Gastroesophageal sphincter (tissue), 4 donors: ENCODE measurements at places on chromosomes 2 and 18. TPM values are rescaled to one million over a fixed set of nuclear protein-coding genes. Genes with fewer than 3 reads are reported as not detected.

The UCN gene
- total RNA-seq: 5.0 TPM

The ANKRD62 gene
- not detected for total RNA-seq

- no peak for ATAC-seq
These were observed 239.1 kb downstream of the ICOS start for GRCh38 chr2:204175552-204176271.

GRCh38 chr2:199366406-199366805 lies 91.3 kb downstream of the SATB2 start:
- no peak for ATAC-seq

- ATAC-seq: no peak
These were observed 40.3 kb downstream of the KCNS3 start for GRCh38 chr2:17918789-17919188.

The SERPINB12 gene
- total RNA-seq: not detected

DNA sequence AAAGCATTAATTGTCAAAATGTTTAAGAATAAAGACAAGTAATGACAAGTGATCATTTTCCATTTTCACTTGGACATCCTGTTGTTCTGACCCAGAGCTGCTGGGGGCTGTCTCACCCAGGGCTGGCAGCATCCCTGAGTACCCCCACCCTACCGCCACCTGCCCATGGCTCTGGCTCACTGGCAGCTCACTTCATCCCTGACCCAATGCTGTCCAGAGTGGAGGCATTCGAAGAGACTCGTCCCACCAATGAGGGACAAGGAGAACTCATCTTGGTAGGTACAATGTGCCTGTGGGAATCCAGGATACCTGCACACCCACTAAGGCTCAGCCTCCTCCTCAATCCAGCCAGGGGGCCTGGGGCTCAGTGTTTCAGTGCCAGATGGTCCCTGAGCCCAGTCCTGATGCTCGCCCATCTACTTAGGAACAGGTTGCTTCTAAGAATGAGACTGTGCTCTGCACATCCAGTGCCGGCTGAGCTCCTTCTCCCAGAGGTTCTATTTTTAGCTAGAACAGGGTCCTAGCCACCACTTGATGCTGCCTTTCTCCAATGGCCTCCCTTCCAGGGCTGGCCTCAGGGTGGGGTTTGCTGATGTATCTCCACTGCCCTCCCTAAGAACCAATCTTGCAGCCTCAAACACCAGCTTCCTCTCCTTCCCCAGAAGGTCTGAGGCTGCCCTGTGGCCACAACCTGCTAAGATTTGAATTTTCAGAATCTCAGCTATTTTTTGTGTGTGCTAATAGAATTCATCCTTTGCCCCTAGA lies 53.7 kb downstream of the ADD2 start:
- ATAC-seq: no peak

DNA sequence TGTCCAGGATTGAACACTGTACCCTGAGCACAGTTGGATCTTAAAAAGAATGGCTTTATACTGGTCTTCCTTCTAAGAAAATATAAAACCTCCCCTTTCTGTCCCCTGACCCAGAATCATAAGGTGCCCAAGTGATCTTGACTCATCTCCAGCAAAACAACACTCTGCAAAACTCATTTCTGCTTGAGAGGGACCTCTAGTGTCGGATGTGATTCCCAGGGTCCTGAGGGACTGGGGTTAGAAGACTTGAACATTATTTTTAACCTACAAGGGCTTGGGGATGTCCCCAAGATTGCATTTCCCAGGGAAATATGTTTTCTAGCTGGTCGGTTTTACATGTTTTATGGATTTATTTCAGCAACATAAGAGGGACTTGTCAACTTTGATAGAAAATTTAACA lies 1318.5 kb upstream of the CELF4 start:
- ATAC-seq: no peak

DNA sequence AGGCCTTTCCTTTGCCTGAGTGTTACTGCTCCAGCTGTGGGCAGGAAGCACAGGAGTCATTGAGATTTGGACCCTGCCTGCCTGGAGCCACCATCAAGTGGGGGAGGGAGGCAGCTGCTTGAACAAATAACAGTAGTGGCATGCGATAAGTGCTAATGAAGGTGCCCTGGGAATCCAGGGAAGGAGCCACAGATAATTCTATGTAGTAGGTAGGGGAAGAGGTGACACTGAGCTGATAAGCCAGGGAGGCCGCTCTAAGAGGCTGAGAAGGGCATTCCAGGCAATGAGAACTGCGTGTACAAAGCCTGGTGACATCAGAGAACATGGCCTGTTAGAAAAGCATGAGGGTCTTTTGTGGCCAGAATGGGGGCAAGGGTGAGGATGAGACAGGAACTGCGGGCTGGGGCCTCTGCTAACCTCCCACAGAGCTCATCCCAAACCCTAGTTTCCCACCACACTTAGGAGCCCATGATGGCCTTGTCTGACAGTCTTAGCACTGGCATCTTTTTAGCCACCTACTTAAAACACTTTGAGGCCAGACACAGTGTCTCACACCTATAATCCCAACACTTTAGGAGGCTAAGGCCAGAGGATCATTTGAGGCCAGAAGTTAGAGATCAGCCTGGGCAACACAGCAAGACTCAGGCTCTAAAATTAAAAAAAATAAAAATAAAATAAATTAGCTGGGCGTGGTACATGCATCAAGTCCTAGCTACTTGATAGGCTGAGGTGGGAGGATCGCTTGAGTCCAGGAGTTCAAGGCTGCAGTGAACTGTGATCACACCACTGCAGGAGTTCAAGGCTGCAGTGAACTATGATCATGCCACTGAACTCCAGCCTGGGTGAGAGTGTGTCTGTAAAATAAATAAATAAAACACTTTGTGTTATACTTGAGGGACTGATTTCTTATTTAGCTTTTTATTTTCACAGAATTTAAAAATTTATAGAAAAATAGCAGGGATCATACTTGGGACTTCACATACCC lies 58.9 kb downstream of the TET3 start:
- ATAC-seq: no peak

The TCF7L1 gene
- 5.4 TPM for total RNA-seq

The SOWAHC gene
- 36.0 TPM for total RNA-seq

DNA sequence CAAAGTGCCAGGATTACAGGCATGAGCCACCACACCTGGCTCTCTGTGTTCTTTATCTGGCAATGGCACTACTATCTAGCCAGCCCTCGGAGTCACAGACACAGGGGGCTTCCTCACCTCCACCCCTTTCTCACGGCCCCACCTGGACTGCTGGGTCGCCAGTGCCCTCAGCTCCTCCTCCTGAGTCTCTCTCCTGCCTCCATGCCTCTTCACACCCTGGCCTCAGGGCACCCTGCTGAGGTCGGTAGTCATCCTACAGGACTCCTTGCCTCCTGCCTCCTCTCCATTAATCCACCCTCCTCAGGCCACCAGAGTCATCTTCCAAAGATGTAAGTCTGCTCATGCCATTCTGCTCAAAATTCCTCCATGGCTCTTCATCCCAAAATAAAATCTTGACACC lies 8.6 kb upstream of the ASPRV1 start:
- no peak for ATAC-seq

DNA sequence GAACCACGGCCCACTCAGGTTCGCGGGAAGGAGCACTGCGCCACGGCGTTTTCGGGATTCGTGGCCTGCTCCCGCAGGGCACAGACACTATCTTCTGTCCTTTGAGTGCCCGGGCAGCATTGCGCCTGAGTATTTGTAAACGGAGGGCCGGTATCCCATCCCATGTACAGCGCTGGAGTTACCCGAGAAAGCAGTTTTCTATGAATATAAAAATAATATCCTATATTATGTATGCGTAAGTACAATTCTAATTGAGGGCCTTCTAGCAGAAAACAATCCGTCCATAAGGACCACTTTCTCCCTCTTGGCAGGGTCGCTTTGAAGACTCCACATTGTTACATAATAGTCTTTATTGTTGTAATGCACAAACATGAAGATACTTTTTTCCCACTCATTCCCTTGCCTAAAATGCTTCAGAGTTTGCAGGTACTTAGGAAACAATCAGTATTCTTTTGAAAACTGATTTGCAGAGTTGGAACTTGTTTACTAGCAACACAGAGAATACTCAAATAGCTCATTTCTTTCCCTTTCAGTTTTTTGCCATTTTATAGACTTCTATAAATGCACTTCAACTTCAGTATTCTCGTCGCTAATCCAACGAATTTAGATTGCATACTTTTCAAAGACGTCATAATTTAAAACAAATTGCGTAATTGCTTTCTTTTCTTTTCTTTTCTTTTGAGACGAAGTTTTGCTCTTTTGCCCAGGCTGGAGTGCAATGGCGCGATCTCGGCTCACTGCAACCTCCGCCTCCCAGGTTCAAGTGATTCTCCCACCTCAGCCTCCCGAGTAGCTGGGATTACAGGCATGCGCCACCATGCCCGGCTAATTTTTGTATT lies 1.0 kb upstream of the REV1 start:
- ATAC-seq: no peak

DNA sequence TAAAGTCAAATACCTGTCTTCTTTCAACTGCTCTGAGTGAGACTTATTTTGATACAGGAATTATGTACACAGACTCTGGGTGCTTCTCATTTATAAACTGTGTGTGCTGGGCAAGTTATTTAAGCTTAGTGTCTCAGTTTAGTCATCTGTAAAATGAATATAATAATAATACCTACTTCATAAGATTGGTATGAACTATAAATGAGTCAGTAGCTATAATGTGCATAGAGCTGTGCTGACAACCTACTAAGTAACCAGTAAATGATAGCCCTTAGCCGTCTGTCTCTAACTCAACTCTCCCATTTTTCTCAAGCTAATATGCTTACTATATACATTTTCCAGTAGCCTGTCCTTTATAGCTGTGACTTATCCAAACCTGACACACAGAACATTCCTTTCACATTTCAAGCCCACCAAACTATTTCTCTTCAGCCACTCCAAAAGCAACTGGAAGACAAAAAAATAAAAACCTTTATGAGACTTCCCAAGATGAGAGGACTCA lies 319.8 kb downstream of the ETAA1 start:
- no peak for ATAC-seq
